Fibroblast of skin of back (primary cell): ENCODE measurements at places on chromosomes 12 and 14.

DNA sequence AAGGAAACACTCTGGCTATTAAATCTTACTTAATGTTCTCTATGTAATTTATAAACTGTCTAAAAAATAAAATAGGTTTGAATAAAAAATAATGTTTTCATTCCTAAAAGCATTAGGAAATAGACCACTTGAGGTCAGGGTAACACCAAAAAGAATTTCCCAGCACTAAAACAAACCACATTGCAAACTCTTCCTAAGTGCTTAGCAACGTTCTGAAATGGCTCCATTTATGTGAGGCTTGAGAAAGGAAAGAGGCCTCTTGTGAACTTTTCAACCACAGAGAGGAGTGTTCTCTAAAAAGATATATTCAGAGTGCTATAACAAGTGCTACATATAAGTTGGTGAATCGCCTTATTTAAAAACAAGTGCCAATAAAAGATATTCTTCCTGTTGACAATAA, 42.7 kb downstream of the ALX1 start:
- no peak for DNase-seq

GRCh38 chr12:48767047-48767446, 21.8 kb downstream of the ADCY6 start:
- no peak for DNase-seq

GRCh38 chr12:2625289-2625612, 169.5 kb upstream of the FKBP4 start:
- no peak for DNase-seq

- no peak for DNase-seq
Observed at GRCh38 chr14:69606258-69607184, 4.9 kb upstream of the SUSD6 start.

DNA sequence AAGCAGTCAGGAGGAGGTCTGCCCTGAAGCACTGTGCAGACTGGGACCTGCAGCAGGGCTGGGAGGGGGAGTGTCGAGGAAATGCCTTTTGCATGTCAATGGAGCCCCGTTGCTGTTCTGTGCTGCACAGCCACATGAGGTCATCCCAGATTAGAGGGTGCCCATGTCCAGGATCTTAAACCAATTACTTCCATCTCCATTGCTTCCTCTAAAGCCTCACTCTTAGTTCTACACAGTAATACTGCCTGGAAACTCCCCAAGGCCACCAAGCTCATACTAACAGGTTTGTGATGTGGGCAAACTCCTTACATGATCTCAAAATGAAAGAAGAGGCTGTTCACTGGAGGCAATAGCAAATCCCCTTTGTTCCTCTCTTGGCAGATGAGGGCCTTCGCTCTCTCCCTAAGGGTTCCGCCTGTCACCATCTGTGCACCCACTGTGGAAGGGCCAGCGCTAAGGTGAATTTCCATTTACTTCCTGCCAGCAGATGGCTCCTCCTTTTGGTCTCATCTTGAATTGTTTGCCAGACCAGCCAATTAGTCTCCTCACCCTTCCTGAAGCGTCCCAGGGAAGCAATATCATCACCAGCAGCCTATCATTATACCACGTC, 35.4 kb upstream of the LTA4H start:
- peak; percentile 15 for DNase-seq

DNA sequence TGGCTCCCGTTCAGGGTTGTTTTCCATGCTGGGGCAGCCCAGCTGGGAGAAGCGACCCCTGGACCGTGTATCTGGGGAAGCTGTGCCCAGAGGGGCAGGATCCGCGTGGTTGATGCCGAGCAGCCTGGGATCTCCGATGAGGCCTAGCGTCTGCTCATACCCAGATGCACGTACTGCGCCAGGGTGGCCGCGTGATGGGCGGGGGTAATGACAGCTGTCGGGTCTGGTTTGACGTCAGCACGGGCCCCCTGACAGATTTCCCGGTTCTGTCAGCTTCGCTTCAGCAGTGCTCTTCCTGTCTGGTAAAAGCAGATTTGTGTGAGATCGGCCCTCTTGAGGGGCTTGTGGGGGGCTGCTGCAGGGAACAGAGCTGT, 147.3 kb downstream of the TSPAN9 start:
- DNase-seq, result no peak

GRCh38 chr12:21892341-21892740, 48.9 kb downstream of the ABCC9 start:
- DNase-seq, result no peak
